ENCODE measurements at places on chromosomes 12 and 14. TPM values are rescaled to one million over a fixed set of nuclear protein-coding genes. Genes with fewer than 3 reads are reported as not detected.

AQP2 gene
- not detected for total RNA-seq

RIN3 gene
- 13.4 TPM for total RNA-seq

PTPRR gene
- 12.2 TPM for total RNA-seq

GTF2H3 gene
- 42.9 TPM for total RNA-seq

GRCh38 chr12:114864837-114865551 lies 181.0 kb upstream of the TBX3 start:
- no peak for DNase-seq
- no peak overlapping the region for H3K4me3 ChIP-seq
- H3K27ac ChIP-seq: no peak overlapping the region
- peaks cover 53% of the 10 kb centered on the region for H3K27me3 ChIP-seq
- no peaks in the 10 kb centered on the region for H3K36me3 ChIP-seq
- no peaks in the 10 kb centered on the region for H3K4me1 ChIP-seq

DNA sequence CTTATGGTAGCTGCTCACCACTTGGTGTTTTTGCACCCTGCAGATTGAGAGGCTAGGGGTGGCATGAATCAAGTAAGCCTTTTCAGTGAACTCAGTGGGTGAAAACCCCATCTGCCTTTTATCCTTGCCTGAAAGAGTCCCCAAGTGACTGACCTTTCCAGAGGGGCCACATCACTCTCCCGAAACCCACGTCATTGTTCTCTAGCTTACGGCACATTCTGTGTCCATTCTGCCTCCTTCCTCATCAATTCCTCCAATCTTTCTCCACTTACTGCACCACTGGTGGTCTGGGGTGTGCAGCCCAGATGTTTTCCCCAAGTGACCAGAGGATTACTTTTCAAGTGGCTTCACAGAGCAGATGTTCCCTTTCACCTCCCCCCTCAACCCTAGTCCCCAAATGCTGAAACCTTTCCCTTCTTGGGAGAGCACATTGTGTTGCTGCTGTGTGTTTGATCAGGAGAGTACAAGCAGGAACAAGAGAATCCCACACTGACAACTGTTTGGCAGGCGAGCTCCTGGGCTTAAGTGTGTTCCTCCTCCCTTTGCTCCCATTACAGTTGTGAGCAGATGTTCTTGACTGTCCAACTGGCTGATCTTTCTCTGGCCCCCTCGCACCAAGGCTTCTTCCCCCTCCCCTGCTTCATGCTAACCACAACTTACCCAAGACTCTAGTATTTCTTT lies 138.0 kb upstream of the IGF1 start:
- no peak overlapping the region for H3K4me3 ChIP-seq
- no peaks in the 10 kb centered on the region for H3K4me1 ChIP-seq
- no peaks in the 10 kb centered on the region for H3K27me3 ChIP-seq
- no peak for DNase-seq
- H3K36me3 ChIP-seq: no peaks in the 10 kb centered on the region

GRCh38 chr12:126551869-126552268 lies 1486.6 kb downstream of the AACS start:
- H3K4me3 ChIP-seq: no peak overlapping the region
- H3K4me1 ChIP-seq: no peaks in the 10 kb centered on the region
- no peaks in the 10 kb centered on the region for H3K27me3 ChIP-seq
- H3K27ac ChIP-seq: no peak overlapping the region

GRCh38 chr14:50106178-50106577 lies 10.2 kb downstream of the VCPKMT start:
- peaks cover 21% of the 10 kb centered on the region for H3K4me1 ChIP-seq
- peaks cover 7% of the 10 kb centered on the region for H3K36me3 ChIP-seq
- no peak overlapping the region for H3K27ac ChIP-seq
- no peak for DNase-seq
- H3K4me3 ChIP-seq: no peak overlapping the region
- no peaks in the 10 kb centered on the region for H3K27me3 ChIP-seq

GRCh38 chr12:57419495-57419894 lies 11.3 kb downstream of the R3HDM2 start:
- no peak overlapping the region for H3K27ac ChIP-seq
- no peaks in the 10 kb centered on the region for H3K36me3 ChIP-seq
- H3K4me3 ChIP-seq: no peak overlapping the region
- H3K27me3 ChIP-seq: no peaks in the 10 kb centered on the region
- H3K4me1 ChIP-seq: no peaks in the 10 kb centered on the region
- DNase-seq: no peak

- H3K36me3 ChIP-seq: no peaks in the 10 kb centered on the region
- no peak overlapping the region for H3K27ac ChIP-seq
- peaks cover 9% of the 10 kb centered on the region for H3K4me1 ChIP-seq
- no peaks in the 10 kb centered on the region for H3K27me3 ChIP-seq
- DNase-seq: no peak
These were observed 11.6 kb downstream of the SH2B3 start for GRCh38 chr12:111417290-111417689.

DNA sequence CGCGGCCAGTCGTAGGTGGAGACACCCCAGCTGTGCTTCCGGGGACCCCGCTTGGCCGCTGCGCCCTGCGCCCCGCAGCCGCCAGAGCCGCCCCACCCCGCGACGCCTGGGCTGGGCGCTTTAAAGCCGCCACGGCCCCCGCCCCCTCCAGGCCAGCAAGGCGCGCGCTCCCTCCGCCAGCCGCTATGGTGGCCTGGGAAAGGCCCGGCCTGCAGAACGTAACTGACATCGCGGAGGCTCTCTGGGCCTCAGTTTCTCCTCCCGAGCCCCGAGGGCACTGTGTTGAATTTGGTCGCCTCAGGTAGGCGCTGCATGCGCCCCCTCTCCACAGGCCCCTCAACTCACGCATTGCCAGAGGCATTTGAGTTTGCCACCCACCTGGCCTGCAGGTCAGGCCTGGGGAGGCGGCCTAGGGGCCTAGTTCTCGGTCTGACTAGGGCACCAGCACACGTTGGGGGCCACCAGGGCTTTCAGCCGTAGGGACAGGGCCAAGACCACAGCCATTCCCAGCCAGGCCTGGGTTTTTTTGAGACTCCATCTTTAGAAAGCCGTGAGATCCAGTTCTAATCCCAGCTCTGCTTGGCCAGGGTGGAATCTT lies at the start of gene NGB:
Gene NGB, minus strand, starts transcription at position 94 of the 598 bp plus-strand sequence. CDS start 269 bp downstream, outside the sequence.
- no peaks in the 10 kb centered on the region for H3K4me1 ChIP-seq
- H3K27me3 ChIP-seq: peaks cover 32% of the 10 kb centered on the region
- no peak for DNase-seq
- H3K27ac ChIP-seq: no peak within 1 kb of the TSS

DNA sequence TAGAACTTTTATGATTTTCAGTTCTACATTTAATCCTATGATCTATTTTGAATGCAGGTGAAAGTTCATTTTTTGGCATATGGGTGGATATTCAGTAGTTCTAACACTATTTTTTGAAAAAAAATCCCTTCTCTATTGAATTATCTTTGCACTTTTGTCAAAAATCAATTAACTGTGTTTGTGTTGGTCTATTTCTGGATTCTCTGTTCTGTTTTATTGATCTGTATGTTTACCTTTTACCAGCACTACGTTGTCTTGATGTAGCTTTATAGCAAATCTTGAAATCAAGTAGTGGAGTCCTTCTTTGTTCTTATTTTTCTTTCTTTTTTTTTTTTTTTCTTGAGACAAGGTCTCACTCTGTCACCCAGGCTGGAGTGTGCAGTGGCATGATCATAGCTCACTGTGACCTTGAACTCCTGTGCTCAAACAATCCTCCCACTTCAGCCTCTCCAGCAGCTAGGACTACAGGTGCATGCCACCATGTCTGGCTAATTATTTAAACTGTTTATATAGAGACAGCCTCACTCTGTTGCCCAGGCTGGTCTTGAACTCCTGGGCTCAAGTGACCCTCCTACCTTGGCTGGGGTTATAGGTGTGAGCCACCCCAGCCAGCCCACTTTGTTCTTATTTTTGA lies 31.9 kb downstream of the SLC39A9 start:
- peaks cover 13% of the 10 kb centered on the region for H3K36me3 ChIP-seq
- no peak overlapping the region for H3K4me3 ChIP-seq
- no peaks in the 10 kb centered on the region for H3K27me3 ChIP-seq
- H3K4me1 ChIP-seq: no peaks in the 10 kb centered on the region
- no peak for DNase-seq

- H3K4me1 ChIP-seq: peaks cover 7% of the 10 kb centered on the region
- H3K36me3 ChIP-seq: no peaks in the 10 kb centered on the region
- no peaks in the 10 kb centered on the region for H3K27me3 ChIP-seq
- no peak overlapping the region for H3K27ac ChIP-seq
- H3K4me3 ChIP-seq: no peak overlapping the region
- DNase-seq: no peak
These were observed 4.0 kb upstream of the MGAT4C start for GRCh38 chr12:86260183-86260582.

- H3K4me1 ChIP-seq: peaks cover 9% of the 10 kb centered on the region
- DNase-seq: no peak
- no peaks in the 10 kb centered on the region for H3K27me3 ChIP-seq
- H3K36me3 ChIP-seq: no peaks in the 10 kb centered on the region
- no peak overlapping the region for H3K27ac ChIP-seq
These were observed 5.2 kb downstream of the ZBTB42 start for GRCh38 chr14:104805941-104806624.

GRCh38 chr12:110282956-110283817 lies 2.1 kb downstream of the ATP2A2 start:
- H3K36me3 ChIP-seq: peaks cover 52% of the 10 kb centered on the region
- H3K4me1 ChIP-seq: peaks cover 33% of the 10 kb centered on the region
- no peaks in the 10 kb centered on the region for H3K27me3 ChIP-seq
- peak overlapping the region; percentile 96 for H3K4me3 ChIP-seq

GRCh38 chr14:34676516-34677211 lies 37.7 kb downstream of the CFL2 start:
- H3K4me3 ChIP-seq: no peak overlapping the region
- H3K27me3 ChIP-seq: no peaks in the 10 kb centered on the region
- no peak overlapping the region for H3K27ac ChIP-seq
- no peaks in the 10 kb centered on the region for H3K36me3 ChIP-seq

All from PC-9 (cell line).